WTC11 (cell line): ENCODE measurements at places on chromosomes 11 and 22. TPM values are rescaled to one million over a fixed set of nuclear protein-coding genes. Genes with fewer than 3 reads are reported as not detected.

- H3K27me3 ChIP-seq, result no peaks in the 10 kb centered on the region
- no peak for DNase-seq
- H3K36me3 ChIP-seq, result peaks cover 60% of the 10 kb centered on the region
- H3K4me3 ChIP-seq, result no peak overlapping the region
- H3K4me1 ChIP-seq, result no peaks in the 10 kb centered on the region
These were observed 78.3 kb downstream of the RNF169 start for GRCh38 chr11:74826901-74827300.

DNA sequence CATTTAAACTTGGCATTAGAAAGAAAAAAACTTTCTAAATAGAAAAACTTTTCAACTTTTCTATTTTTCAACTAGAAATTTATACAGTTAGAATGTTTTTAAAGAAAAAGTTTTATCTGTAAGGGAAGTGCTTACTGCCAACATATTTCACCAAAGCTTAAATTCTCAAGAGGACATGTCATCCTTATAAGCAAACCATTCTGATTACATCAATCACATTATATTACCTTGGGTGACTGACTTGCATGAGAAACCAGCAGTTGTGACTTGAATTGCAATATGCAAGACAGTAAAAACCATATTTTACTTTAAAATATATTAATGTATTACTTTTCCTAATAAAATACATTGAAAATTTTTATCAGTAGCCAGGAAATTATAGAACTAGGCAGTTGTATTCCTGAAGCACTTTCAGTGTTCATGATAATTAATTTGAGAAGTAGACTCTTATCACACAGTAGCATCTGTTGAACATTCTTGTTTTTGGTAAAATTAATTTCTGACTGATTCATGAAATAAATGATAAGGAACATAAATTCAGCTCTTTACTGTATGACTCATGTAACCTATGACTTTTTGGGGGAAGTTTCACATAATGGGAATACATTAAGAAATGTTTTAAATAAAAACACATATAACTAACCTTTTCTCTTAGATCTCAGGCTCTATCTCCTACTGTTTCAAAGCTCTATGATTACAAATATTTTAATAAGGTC lies 345.0 kb upstream of the CCDC179 start:
- no peaks in the 10 kb centered on the region for H3K27me3 ChIP-seq
- no peak overlapping the region for H3K4me3 ChIP-seq
- H3K36me3 ChIP-seq, result peaks cover 17% of the 10 kb centered on the region
- H3K27ac ChIP-seq, result no peak overlapping the region

DNA sequence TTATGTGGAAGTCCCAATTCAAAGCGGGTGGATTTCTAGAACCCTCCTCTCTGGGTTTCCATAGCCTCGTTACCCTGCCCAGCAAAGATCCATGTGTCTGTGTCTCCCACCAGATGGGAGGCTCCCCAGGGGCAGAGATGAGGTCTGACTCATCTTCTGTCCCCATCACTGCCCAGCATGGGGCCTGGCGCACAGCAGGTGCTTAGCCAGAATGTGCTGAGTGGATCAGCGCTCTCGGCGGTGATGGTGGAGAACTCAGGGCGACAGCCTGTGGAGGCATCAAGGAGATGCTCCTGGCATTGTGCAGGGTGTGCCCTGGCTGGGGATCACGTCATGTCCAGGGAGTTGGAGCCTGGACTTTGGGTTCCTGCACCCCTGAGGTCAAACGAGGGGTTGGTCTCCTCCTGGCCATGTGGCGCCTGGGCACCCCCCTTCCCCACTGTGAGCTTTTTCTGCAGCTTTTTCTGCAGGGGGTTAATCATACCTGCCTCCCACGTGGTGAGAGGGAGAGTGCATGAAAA lies 46.1 kb upstream of the RFPL3 start:
- H3K27me3 ChIP-seq, result no peaks in the 10 kb centered on the region; the same call in 1 of the 2 replicates
- no peak overlapping the region for H3K4me3 ChIP-seq
- DNase-seq, result no peak
- H3K27ac ChIP-seq, result no peak overlapping the region
- peaks cover 3% of the 10 kb centered on the region; the same call in 1 of the 2 replicates for H3K4me1 ChIP-seq

The PITPNB gene
- total RNA-seq, result 70.7 to 76.2 TPM (median 71.7 TPM) in 3 replicates

- H3K36me3 ChIP-seq, result peaks cover 6% of the 10 kb centered on the region; the same call in 1 of the 2 replicates
- H3K27ac ChIP-seq, result no peak overlapping the region
- peaks cover 55% of the 10 kb centered on the region for H3K27me3 ChIP-seq
- H3K4me3 ChIP-seq, result peak overlapping the region; percentile 45
- peaks cover 13% of the 10 kb centered on the region for H3K4me1 ChIP-seq
These were observed 788 bp upstream of the RASL10A start for GRCh38 chr22:29316141-29316828.

DNA sequence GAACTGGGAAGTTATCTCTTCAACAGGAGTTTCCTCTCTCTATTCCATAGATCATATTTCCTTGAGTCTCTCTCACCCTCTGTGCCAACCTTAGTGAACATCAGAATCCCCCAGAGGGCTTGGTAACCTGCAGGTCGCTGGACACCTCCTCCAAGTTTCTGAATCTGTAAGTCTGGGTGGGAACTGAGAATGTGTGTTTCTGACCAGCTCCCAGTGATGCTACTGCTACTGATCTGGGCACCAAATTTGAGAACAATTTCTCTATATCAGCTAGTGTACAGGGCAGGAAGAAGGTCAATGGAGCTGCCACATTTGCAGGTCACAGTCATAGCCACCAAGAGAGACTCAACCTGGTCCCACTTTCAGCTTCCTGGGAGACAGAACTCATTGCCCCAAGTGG lies 62.9 kb downstream of the RCN1 start:
- peaks cover 3% of the 10 kb centered on the region for H3K4me1 ChIP-seq
- H3K27me3 ChIP-seq, result peaks cover 2% of the 10 kb centered on the region
- no peak overlapping the region for H3K27ac ChIP-seq
- DNase-seq, result no peak
- no peaks in the 10 kb centered on the region for H3K36me3 ChIP-seq
- H3K4me3 ChIP-seq, result no peak overlapping the region

- no peak overlapping the region for H3K27ac ChIP-seq
- no peak overlapping the region for H3K4me3 ChIP-seq
- DNase-seq, result no peak
- H3K36me3 ChIP-seq, result no peaks in the 10 kb centered on the region
- peaks cover 16% of the 10 kb centered on the region for H3K4me1 ChIP-seq
- peaks cover 51% of the 10 kb centered on the region for H3K27me3 ChIP-seq
These were observed 29.4 kb upstream of the SLN start for GRCh38 chr11:107741044-107741823.

The NAALAD2 gene
- total RNA-seq, result 3.7 to 6.0 TPM (median 5.5 TPM) in 3 replicates

The A4GALT gene
- total RNA-seq, result 13.9 to 22.1 TPM (median 16.8 TPM) in 3 replicates

The TRIM48 gene
- not detected in 3 replicates for total RNA-seq

The TMEM179B gene
- total RNA-seq, result 21.4 to 23.6 TPM (median 22.2 TPM) in 3 replicates

The PIWIL4 gene
- 0.33 to 0.66 TPM (median 0.62 TPM) in 3 replicates for total RNA-seq

The TREH gene
- total RNA-seq, result 0.09 TPM in 1 of 3 replicates, not detected in the others

The NXPE1 gene
- 0.16 TPM in 1 of 3 replicates, not detected in the others for total RNA-seq

DNA sequence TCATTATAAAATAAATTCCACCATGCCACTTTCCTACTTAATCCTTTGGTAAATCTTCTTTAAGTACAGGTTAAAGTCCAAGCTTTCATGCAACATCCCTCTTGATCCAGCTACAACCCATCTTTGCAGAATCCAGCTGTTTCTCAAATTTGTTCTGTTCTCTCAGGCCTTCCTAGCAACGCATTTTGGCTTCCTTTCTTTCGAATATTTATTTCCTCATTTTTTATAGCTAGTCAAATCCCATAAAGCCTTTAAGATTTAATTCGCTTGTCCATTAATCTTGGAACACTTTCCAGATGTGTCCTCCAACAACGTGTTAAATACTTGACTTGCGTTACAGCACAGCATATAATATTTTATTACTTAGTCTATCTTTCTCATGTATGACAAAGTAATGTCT lies 600.1 kb upstream of the CHORDC1 start:
- DNase-seq, result no peak
- H3K4me1 ChIP-seq, result peaks cover 2% of the 10 kb centered on the region; the same call in 1 of the 2 replicates

The VSIG2 gene
- total RNA-seq, result 0.46 to 0.79 TPM (median 0.71 TPM) in 3 replicates

DNA sequence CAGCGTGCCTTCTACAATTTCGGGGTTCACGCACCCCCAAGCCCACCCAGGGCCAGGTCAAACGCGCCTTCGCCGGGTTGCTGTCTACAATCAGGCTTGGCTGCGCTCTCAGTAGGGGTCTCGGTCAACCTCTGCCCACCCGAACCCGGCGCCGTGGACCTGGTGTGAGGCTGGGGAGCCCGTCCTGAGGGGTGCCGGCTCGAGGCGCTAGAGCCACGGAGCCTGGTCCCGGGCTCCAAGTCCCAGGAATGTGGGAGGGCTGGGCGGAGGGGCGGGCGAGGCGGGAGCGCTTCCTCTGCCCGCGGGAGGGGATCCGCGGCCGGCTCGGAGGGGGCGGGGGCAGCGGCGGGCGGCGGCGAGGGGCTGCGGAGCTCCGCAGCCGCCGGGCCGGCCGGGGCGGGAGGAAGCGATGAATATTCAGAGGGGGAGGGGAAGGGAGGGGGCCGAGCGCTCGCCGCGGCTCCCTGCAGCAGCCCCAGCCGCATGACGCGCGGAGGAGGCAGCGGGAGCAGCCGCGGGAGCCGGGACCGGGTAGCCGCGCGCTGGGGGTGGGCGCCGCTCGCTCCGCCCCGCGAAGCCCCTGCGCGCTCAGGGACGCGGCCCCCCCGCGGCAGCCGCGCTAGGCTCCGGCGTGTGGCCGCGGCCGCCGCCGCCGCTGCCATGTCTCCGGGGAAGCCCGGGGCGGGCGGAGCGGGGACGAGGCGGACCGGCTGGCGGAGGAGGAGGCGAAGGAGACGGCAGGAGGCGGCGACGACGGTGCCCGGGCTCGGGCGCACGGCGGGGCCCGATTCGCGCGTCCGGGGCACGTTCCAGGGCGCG lies at the start of gene PTPRJ:
TSS of gene PTPRJ (plus strand) at position 472 of the 819 bp plus-strand sequence. CDS start 354 bp downstream, outside the sequence.
- peak; percentile 77 for DNase-seq
- H3K36me3 ChIP-seq, result no peaks in the 10 kb centered on the region
- H3K4me1 ChIP-seq, result peaks cover 26% of the 10 kb centered on the region
- H3K4me3 ChIP-seq, result peak within 1 kb of the TSS; percentile 80

GRCh38 chr22:16774911-16775500 lies 50.2 kb downstream of the XKR3 start:
- no peaks in the 10 kb centered on the region for H3K4me1 ChIP-seq
- DNase-seq, result no peak
- no peaks in the 10 kb centered on the region for H3K27me3 ChIP-seq
- no peak overlapping the region for H3K4me3 ChIP-seq
- peaks cover 33% of the 10 kb centered on the region for H3K36me3 ChIP-seq

DNA sequence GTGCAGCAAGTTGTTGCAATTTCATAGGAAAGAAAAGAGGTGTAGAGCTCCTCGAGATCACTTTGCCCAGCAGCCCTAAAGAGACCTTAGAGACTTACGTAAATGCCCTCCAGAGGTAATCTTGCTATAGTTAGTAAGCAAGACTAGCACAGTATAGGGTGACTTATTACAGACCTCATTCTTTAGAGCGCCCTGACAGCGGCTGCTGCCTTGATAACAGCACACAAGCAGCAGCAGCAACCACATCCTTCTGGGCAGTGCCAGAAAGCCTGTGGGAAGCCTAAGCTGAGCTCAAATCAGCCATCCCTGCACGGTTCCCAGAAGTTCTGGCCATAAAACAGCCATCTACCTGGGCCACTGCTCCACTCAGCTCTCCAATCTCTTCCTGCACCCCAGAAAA lies 22.6 kb upstream of the OR56B1 start:
- DNase-seq, result no peak
- H3K4me1 ChIP-seq, result no peaks in the 10 kb centered on the region
- no peak overlapping the region for H3K27ac ChIP-seq
- H3K4me3 ChIP-seq, result no peak overlapping the region

GRCh38 chr11:35088226-35088625 lies 50.7 kb upstream of the CD44 start:
- peaks cover 1% of the 10 kb centered on the region for H3K27me3 ChIP-seq
- H3K27ac ChIP-seq, result no peak overlapping the region
- H3K4me3 ChIP-seq, result no peak overlapping the region

GRCh38 chr22:22508274-22509176 lies at the start of gene ZNF280B:
Gene ZNF280B (minus strand): TSS chr22:22508742. CDS start chr22:22489398, 19,344 bp downstream.
- H3K4me3 ChIP-seq, result peak within 1 kb of the TSS; percentile 77
- H3K27me3 ChIP-seq, result peaks cover 69% of the 10 kb centered on the region
- H3K27ac ChIP-seq, result no peak within 1 kb of the TSS

The FREY1 gene
- total RNA-seq, result 1.6 to 2.1 TPM (median 1.8 TPM) in 3 replicates

The RFPL3 gene
- 0.16 TPM in 1 of 3 replicates, not detected in the others for total RNA-seq

The KRTAP5-8 gene
- not detected in 3 replicates for total RNA-seq

- H3K36me3 ChIP-seq, result no peaks in the 10 kb centered on the region
- no peak overlapping the region for H3K27ac ChIP-seq
- DNase-seq, result no peak
- peaks cover 9% of the 10 kb centered on the region for H3K4me1 ChIP-seq
These were observed 92.6 kb upstream of the CSNK2A3 start for GRCh38 chr11:11445441-11446185.

GRCh38 chr11:8317159-8317558 lies 53.5 kb upstream of the LMO1 start:
- peaks cover 7% of the 10 kb centered on the region for H3K27me3 ChIP-seq
- peaks cover 2% of the 10 kb centered on the region; the same call in 1 of the 2 replicates for H3K4me1 ChIP-seq
- no peak for DNase-seq
- H3K27ac ChIP-seq, result no peak overlapping the region
